ENCODE measurements at places on chromosomes 1 and 21.

GRCh38 chr1:41741244-41741643 lies 177.5 kb downstream of the HIVEP3 start:
- peak; percentile 42 for DNase-seq

- no peak for DNase-seq
These were observed 2.6 kb downstream of the S100A16 start for GRCh38 chr1:153610334-153610733.

DNA sequence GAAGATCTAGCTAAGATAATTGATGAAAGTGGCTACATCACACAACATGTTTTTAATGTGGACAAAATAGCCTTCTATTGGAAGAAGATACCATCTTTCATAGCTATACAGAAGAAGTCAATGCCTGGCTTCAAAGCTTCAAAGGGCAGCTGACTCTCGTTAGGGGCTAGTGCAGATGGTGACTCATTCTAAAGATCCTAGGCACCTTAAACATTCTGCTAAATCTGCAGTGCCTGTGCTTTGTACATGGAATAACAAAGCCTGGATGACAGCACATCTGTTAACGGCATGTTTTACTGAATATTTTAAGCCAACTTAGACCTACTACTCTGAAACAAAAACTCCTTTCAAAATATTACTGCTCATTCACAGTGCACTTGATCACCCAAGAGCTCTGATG lies 65.6 kb upstream of the USP24 start:
- no peak for DNase-seq

GRCh38 chr1:16716691-16717335 lies 23.5 kb upstream of the RNU1-4 start:
- no peak for DNase-seq
